MCF 10A (cell line): ENCODE measurements at places on chromosomes 11 and 22. TPM values are rescaled to one million over a fixed set of nuclear protein-coding genes. Genes with fewer than 3 reads are reported as not detected.

- peaks cover 22% of the 10 kb centered on the region for H3K4me1 ChIP-seq
- H3K4me3 ChIP-seq = no peak overlapping the region
- peak; percentile 42 for DNase-seq
- H3K27me3 ChIP-seq = no peaks in the 10 kb centered on the region
- peak overlapping the region; percentile 75 for H3K27ac ChIP-seq
- H3K36me3 ChIP-seq = peaks cover 18% of the 10 kb centered on the region
Measured at GRCh38 chr11:122123263-122123929, 7.4 kb upstream of the BLID start.

DNA sequence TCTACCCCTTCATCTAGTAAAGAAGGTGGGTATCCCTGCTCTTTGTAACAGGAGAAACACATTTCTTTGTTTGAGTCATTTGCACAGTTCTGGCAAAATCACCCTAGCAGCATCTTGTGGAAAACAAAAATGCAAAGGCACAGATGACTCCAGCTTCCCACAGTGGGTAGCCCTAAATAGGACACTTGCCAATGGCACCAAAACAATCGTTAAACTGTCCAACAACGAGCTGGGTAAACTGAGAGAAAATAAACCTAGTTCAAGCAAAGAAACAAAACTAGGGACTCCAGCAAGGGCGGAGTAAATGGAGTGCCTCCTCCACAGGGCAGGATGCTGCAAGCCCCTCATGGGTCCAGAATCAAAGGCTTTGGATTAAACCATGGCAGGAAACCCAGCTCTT lies 239.5 kb downstream of the NTM start:
- H3K4me3 ChIP-seq = no peak overlapping the region
- H3K36me3 ChIP-seq = no peaks in the 10 kb centered on the region
- H3K27me3 ChIP-seq = no peaks in the 10 kb centered on the region
- no peaks in the 10 kb centered on the region for H3K4me1 ChIP-seq

DNA sequence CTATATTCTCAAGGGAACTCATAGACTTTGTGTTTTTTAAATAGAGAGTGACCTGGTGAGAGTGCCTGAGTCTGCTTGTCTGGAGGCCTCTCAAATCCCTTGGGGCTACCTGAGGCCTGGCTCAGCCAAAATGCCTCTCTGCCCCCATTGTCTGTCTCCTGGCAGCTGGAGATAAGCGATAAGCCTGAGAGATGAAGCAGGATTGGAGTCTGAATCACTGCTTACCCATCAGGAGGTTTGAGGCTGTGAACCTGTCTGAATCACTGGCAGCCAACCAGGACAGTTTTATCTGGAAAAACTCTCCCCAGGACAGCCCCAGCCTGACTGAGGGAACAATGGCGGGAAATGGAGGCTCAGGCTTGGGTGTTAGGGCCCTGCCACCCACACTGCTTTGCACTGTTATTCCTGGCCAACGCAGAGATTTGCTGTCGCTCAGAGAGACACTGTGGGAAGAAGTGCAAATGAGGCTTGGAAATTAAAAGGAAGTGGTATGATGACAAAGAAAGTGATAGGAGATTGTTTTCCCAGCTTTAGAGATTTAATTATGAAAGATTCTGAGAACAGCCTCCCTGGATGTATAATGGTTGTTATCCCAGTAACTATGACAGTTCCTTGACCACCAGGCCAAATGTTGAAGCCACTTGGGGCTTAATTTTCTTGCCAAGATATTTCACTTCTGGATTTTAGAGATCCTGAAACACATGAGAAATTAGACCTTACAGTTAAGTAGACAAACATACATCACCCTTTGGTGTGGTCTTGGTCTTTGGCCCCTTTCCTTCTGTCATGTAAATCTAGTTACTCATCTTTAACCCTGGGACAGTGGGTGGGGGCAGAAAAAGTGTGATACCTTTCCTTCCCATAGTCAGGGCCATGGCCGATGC lies 102.1 kb downstream of the RASSF10 start:
- no peaks in the 10 kb centered on the region for H3K36me3 ChIP-seq
- no peak overlapping the region for H3K27ac ChIP-seq
- H3K27me3 ChIP-seq = no peaks in the 10 kb centered on the region
- H3K4me1 ChIP-seq = peaks cover 6% of the 10 kb centered on the region

- no peak for DNase-seq
- no peaks in the 10 kb centered on the region for H3K27me3 ChIP-seq
- H3K36me3 ChIP-seq = no peaks in the 10 kb centered on the region
- H3K4me3 ChIP-seq = peak overlapping the region; percentile 38
- H3K4me1 ChIP-seq = peaks cover 33% of the 10 kb centered on the region
Measured at GRCh38 chr22:39985383-39986035, 9.2 kb upstream of the FAM83F start.

The ZNF214 gene
- 3.1 and 4.2 TPM in 2 replicates for total RNA-seq

The C11orf68 gene
- total RNA-seq = 48.0 and 49.4 TPM in 2 replicates
